GM12878 (cell line): ENCODE measurements at places on chromosomes 13 and 19.

GRCh38 chr19:18417250-18418028 is 1.8 kb upstream of the SSBP4 start:
- no peak for DNase-seq

DNA sequence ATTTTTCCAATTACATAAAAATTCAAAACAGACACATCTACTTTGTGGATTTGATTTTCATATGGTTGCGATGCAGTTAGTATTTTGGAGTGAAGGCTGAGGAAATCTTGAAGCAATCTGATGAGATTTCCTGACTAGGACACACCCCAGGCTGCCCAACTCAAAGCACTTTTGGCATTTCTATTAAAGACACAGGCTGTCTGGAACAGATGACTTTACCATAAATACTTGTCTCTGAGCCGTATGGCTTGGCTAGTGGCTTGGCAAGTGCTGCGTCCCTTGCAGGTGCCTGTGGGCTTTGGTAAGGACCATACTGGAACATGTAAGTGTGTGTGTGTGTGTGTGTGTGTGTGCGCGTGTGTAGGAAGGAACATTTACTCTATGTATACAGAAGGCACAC is 218.8 kb downstream of the FGF9 start:
- DNase-seq, result no peak

- no peak for DNase-seq
These were observed 1.5 kb downstream of the PPP1R15A start for GRCh38 chr19:48873476-48874302.

DNA sequence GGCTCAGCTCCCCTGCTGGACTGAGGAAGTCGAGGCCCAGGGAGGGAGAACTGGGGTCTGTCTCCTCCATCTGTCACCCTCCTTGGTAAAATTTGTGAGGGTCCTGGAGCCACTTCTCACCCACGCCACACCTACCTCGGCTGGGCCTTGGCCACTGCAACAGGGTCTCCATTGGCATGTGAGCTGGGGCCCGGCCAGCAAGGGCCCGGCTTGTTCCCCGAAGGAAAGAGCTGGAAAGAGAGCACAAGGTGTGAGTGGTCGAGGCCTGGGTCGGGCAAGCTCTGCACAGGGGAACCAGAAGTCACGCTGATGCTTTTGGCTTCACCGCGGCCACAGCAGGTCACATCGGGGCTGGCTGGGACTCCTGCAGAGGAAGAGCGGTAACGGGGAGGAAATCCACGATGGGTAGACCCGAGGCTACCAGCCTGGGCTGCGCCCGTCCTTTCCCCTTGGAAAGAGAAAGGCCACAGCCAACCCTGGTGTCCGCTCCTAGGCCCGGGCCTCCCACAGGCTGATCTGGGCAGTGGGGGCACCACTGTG is 9.0 kb downstream of the NANOS3 start:
- DNase-seq, result no peak

DNA sequence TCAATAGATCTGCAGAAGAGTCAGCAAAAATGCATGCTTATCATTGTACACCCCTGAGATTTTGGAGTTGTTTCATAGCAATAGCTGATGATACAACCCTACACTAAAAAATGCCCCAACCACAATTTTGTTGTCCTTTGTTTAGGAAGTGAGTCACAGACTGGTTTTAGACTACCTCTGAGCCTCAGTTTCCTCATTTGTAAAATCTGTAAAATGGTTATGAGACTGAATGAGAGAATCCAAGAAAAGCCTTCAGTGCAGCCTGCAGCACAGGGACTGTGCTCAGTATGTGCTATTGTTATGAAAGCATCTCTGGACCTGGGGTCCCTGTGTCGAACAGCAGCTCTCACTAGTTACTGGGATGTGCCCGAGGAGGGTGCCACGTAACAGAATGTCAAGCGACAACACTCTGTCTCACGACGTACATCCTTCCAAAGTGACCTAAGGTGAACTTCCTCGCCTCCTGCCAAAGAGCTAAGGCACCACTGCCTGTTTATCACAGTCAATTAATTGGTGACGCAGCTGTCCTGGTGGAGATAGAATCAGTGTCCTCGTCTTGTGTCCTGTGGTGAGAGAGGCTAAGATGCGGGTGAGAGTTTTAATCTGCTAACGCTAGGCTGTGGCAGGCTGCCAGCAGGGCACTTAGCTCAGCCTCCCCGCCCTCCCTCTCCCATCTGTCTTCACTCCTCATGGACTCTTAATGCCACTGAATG is 18.1 kb downstream of the DHRS12 start:
- no peak for DNase-seq

- DNase-seq, result no peak
These were observed 9.5 kb upstream of the SHKBP1 start for GRCh38 chr19:40567040-40567749.

DNA sequence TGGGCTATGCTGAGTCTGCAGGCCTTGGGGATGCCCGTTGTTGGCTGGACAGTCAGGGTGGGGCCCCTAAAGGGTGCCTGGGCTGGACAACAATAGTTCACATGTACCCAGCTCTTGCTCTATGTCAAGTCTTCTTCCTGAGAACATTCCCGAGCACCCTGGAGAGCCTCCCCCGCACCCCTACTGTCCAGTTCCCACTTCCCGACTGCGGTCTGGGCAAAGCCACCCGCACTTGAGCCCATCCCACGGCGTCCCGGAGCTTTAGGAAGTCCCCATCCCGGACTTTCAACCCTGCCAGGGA is 1.1 kb upstream of the MPND start:
- DNase-seq, result no peak

DNA sequence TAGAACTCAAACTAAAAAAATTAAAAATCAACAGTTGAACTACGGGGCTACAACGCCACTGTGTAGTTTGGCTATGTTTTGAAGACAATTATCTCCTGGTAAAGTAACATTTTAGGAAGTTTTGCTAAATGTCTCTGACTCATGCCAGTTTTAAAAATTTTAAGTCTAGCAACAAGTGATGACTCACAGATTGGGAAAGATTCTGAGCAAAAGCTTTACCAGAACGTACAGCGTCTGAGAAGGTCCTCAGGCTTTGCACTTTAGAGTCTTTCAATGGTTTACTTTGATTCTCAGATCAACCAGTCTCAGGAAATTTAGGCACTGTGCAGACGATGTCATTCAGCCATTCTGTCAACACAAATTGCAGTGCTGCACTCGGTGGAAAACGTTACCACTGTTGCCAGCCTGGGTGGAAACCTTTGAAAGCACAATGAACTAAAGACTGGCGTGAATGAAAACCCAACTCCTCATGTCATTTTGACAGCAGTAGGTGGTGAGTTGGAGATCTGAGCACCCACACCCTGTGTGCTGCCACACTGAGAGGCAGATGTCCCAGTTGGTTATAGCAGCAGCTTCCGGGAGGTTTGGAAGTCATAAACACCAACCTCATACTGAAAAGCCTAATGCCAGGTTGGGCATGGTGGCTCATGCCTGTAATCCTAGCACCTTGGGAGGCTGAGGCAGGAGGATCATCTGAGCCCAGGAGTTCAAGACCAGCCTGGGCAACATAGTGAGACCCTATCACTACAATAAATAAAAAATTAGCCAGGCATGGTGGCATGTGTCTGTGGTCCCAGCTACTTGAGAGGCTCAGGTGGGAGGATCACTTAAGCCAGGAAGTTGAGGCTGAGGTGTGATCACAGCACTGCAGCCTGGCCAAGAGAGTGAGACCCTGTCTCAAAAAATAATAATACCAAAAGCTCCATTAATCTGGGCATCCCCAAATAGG is 6.3 kb upstream of the WTIP start:
- no peak for DNase-seq

- no peak for DNase-seq
These were observed 19.9 kb upstream of the FBXO27 start for GRCh38 chr19:39052243-39052746.
